ENCODE measurements at places on chromosomes 2 and 18.

DNA sequence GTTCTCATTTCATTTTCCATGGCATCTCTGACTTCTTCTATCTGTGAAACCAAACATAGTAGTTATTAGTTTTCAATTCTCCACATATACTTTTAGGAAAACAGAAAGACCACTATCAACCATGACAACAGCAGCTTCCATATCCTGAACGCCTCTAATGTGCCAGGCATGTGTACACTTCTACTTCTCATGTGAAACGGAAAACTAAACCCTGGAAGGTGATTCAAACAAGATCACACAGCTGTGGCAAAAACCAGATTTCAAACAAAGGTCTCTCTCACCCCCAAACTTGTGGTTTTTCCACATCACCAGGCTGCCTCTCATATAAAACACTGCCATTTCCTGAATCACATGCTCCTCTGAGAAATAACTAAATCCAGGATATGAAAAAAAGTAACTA is 41.8 kb downstream of the PTCD3 start:
- DNase-seq: no peak

DNA sequence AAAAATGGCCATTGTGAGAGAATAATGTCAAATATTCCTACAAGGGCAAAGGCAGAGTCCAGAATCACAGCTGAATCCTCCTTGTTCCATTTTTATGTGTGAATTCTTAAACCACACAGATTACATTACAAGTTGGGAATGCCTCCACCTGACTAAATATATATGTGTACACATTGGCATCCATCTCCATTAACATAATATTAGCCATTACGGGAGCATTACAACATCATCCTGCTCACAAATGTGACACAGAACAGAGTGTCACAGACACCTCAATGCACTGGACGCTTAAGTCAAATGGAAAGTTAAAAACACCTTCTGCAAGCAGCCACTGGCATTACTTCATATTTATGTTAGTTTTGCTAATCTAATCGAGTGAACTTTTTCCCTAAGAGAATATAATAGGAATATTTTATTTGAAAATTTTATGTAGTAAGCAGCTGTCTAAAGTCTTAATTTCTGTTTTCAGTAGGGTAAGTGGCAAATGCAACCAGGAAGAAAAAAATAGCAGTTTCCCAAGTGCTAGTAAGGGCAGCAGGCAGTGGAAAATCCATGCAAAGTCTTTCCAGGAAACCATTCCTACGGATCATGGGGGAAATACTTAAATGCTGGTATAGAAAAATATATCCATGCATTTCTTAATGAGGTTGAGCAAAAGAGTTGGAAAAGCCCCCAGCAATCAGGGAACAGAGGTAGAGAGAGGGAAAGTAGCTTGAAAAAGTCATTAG is 255.6 kb downstream of the OSR1 start:
- no peak for DNase-seq

DNA sequence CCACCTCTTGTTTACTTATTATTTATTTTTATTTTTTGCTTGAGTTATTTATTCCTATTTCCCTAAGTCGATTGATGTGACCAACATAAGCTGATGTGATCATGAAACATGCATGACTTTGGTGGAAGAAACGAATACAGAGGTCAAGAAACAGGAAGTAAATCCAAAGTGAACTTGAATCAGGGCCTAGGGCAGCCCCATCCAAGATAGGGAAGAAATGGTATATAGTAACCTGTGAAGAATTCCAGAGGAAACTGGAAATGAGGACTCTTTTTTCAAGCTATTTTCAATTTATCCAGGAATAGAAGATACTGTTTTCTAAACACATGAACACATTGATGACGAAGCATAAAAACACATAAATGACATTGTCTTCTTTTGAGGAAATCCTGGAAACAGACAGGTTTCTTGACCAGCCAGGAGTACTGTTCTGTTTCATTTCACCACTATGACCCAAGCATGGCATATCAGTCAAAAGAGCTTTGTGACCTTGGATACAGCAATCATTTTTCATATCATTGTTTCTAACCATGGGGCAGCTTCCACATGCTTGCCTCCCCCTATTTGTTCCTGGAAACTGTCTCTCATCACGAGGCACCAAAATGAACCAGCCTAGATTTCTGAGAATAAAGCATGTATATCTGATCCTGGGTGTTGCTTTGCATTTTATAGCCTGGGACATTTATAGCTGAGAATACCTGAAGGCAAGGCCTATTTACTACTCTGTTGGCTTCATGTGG is 9.1 kb upstream of the LCLAT1 start:
- DNase-seq: no peak

GRCh38 chr18:8549254-8549757 is 59.9 kb upstream of the RAB12 start:
- DNase-seq: no peak

DNA sequence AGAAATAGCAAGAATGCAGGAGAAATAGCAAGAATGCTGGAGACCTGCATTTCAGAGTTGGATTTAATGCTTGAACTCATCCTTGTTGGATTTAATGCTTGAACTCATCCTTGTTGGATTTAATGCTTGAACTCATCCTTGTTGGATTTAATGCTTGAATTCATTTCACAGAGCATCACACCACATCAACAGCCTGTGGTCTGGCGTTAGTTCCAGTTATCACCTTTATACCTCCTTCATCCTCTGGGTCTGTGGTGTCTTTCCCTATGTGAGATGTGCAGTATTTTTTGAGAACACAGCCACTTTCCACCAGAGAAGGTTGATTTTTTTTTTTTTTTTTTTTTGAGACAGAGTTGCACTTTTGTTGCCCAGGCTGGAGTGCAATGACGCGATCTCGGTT is 546.4 kb upstream of the SOX11 start:
- DNase-seq: no peak

- DNase-seq: no peak
Observed at GRCh38 chr18:48913775-48914174, 37.0 kb downstream of the SMAD7 start.

DNA sequence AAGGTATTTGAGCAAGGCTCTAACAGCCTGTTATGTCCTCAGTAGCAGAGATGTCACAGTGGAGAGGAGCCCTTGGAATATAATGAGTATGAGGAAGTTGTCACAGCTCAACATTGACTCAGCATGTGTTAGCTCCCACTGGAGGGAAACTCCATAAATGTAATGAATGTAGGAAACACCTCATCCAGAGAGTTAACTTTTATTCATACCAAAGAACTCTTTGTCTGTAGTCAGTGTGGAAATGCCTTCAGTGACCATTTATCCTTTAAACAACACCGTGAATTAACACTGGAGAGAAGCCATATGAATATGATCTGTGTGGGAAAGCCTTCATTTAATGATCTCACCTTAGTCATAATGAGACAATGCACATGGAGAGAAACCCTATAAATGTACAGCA is 59.7 kb downstream of the CYP1B1 start:
- DNase-seq: no peak

- DNase-seq: no peak
Observed at GRCh38 chr2:174522553-174522952, 35.7 kb upstream of the GPR155 start.

- DNase-seq: no peak
Observed at GRCh38 chr2:58594762-58595161, 353.6 kb upstream of the FANCL start.

DNA sequence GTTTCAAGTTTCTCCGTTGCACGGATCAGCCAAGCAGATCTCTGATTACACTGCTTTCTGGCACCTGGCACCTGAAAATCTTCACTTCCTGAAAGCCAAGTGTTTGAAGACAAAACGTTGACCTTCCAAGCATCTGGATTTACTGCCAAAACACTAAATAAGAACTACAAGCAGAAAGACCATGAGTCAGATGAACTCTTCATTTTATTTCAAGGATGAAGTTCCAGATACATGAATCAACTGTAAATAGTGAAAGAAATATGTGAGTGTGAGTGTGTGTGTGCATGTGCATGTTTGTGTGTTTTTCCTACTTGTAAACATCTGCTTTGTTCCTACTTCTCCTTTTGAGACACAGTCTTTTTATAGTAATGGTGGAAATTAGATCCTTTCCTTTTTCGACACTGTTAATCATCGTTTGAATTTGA is 60.0 kb upstream of the DTNA start:
- no peak for DNase-seq

DNA sequence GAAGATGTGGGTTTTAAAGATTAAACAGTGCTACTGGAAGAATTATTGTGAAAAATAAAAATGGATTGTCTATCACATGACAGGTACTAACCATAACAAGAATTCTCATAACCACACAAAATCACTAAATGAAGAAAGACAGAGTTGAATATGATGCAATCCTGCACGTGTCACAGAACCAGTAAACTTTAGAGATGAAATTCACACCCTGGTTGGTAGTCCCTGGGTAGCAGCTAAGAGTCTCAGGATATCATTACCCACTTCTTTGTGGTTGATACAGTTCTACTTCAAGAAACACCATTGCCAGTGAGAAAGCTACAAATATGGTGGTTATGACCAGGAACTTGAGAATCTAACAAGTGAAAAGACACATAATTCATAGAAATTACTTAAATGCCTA is 450.2 kb downstream of the ERBB4 start:
- DNase-seq: no peak

DNA sequence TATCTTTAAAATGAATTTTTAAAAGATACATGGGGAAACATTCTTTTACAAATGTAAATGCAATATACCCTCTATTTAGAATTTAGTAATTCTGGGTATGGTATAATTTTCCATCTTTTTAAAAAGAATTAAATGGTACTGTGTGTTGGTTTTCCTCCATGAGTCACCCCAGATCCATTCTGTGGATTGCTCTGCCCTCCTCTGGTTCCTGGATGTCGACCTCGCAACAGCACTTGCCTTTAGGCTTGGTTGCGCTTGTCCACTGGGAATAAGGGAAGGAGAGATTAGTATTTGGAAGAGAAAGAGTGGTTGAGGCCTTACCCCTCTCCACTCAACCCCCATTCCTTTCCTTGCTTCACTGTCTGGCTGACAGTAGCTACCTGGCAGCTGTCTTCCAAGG is 90.4 kb downstream of the FTCDNL1 start:
- DNase-seq: no peak

DNA sequence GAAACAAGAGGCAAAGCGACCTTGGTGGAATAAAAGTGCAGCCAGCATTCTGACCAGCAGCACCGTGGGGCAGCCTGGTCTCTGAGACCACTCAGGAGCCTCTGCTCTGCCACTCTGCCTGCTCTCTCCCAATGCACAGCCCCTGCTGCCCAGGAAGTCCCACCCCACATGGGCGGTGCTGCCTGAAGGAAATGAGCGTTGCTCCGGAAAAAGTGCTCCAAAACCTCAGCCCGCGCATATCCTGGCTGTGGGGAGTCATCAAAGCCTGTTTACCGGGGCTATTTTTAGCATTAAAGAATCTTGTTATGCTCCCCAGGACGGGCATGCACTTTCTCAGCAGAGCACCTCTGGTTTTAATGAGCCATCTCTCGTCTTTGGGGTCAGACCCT is 54.5 kb downstream of the EPAS1 start:
- no peak for DNase-seq

Data from 8988T (cell line).